ENCODE measurements at places on chromosomes 7 and 10.

DNA sequence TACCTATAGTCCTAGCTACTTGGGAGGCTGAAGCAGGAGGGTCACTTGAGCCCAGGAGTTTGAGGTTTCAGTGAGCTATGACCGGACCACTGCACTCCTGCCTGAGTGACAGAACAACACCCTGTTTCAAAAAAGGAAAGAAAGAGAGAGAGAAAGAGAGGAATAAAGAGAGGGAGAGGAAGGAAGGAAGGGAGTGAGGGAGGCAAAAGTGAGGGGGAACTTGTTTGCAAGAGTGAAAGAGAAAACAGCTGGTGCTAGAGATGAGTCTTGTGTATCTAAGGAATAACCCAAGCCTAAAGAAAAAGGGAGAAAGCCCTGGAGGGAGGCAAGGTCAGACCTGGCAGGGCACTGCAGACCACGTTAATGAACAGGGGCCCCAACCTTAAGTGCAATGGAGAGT is 4.8 kb upstream of the NT5C2 start:
- DNase-seq = no peak

- DNase-seq = no peak
Observed at GRCh38 chr7:43044511-43044910, 67.9 kb upstream of the HECW1 start.

GRCh38 chr7:21134631-21135030 is 293.3 kb upstream of the SP4 start:
- DNase-seq = no peak

DNA sequence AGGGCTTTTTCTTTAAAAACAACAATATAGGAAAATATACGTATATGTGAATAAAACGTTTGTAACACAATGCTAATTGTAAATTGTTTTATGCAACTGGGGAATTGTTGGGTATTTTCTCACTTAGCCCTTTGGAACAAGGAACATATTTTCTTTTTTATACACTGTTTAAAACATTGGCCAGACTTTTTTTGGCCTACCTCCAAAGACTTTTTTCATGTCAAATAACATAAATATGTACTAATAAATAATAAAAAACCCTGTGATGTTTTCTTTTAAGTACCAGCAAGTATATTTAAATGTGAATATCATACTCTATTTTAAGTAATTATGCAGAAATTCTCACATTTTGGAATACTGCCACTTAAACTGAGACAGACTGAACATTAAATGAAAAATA is 15.7 kb downstream of the TMEM106B start:
- no peak for DNase-seq

- no peak for DNase-seq
Observed at GRCh38 chr7:15128716-15129115, 226.2 kb upstream of the DGKB start.

DNA sequence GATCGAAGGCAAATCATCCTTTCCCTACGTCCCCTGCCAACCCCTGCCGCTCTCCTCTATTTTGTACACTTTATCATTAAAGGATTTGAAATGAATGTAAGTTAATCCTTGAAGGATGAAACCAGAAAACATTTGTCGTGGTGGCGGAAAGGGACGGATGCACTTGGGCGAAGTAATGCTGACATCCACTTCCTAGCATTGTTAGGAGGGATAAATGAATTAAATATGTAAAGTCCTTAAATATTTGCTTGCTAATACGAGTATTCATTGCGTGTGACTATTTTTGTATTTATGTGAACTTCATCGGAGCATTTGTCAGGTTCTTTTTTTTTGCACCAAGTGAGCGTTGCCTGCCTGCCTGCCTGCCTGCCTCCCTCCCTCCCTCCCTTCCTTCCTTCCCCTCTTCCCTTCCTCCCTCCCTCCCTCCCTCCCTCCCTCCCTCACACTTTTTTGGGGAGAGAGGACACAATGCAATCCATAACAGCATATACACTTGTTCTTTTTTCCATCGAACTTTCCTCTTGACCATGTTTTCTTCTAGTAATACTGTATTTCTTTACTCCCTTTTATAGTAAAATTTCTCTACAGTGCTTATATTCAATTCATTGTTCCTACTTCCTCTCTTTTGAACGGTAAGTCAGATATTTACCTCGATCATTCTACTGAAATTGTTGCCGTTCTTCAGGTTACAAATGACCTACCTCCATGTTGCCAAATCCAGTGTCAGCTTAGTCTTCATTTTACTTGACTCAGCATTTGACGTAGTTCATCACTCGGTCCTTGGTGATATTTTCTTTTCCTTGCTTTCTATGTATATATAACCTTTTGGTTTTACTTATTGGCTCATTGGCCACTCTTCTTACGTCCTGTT is 831 bp downstream of the CCDC7 start:
- DNase-seq = no peak

DNA sequence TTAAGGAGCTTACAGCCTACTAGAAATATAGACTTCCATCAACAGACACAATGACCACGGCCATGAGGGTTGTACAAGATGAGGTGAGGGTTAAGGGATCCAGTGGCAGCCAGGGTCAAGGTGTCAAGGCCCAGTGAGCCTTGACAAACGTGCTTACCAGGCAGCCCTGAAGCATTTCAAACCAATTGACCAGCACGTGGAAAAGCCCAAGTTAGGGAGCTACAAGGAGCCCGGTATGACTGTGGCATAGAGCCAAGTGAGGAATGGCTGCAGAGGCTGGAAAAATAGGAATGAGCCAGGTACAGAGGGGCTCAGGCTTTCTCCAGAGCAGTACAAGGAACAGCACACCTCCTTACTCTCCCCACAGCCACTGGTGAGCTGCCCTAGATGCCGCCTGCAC is 12.7 kb downstream of the AFAP1L2 start:
- DNase-seq = no peak

- peak; percentile 38 for DNase-seq
Observed at GRCh38 chr10:117186832-117187615, 10.3 kb upstream of the KCNK18 start.

GRCh38 chr7:44310221-44310848 is 15.1 kb downstream of the CAMK2B start:
- DNase-seq = no peak

DNA sequence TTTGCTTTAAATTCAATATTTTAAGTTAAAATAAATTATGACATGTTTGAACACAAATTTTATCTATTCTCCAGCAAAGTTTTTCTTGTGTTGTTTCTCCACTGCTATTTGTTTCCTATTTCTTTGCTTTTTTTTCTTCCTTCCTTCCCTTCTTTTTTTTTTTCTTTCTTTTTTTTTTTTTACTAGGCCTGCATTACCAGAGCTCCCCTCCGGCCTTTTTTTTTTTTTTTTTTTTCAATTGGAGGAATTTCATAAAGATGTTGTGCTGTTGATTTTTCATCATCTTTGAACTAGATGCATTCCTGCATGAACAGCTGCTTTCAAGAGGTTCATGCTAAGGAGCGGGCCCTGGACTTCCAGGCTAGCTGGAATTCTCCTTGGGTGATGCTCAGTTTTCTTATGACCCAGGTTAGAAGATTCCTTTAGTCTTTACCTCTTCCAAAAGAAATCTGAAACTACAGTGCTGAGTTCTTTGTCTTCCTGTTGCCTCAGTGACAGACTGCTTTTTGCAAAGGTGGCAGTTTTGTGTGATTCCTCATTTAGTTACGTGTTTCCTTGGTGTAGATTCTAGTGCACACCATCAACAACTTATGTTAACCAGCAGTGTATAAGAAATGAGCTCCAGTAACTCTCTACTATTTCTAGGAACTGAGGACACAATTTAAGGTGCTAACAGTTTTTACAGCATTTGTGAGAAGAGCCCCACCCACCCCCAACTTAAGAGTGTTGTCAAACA is 4.8 kb upstream of the CAMK1D start:
- no peak for DNase-seq

DNA sequence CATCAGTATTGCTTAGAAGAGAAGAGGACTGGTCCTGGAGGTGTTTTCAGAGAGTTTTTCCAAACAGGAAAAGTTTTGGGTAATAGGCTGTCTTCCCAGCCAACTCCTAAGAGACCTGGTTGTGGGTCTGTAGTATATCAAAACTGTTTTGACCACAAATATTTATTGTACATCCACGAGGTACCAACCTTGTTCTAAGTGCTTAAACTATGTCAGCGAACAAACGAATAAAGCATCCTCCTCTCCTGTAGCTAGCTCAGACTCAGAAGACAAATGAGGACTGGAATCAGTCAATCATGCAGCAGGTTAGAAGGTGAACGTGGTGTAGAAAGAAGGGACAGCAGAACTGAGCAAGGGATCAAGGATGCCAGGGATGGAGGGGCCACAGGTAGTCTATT is 61.6 kb upstream of the MKI67 start:
- DNase-seq = no peak

- DNase-seq = no peak
Observed at GRCh38 chr10:50516171-50516570, 107.6 kb downstream of the SGMS1 start.

- DNase-seq = no peak
Observed at GRCh38 chr10:13206546-13207443, 27.4 kb downstream of the UCMA start.

DNA sequence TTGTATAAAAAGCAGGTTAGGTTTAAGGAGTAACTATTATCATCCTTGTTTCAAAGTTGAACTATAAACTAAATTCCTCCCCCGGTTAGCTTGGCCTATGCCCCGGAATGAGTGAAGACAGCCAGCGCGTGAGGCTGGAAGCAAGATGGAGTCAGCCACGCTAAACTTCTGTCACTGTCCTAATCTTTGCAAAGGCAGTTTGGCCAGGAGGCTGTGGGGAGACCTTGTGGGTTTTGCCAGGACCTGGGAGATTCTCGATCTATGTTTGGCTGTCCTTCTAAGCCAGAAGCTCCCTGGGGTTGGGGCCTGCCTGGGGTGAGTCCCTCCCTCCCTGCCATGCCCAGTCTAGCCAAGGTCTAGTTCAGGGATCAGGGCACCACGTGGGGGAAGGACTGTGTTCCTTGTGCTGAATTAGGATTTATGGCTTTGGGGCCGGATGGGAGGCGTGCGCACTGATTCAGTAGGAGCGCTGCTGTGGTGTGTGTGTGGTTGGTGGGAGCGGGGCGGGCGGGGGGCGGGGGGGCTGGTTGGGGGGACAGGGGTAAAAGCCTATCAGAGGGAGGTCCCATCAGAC is 871 bp upstream of the GTF2IRD1 start:
- peak; percentile 39 for DNase-seq

DNA sequence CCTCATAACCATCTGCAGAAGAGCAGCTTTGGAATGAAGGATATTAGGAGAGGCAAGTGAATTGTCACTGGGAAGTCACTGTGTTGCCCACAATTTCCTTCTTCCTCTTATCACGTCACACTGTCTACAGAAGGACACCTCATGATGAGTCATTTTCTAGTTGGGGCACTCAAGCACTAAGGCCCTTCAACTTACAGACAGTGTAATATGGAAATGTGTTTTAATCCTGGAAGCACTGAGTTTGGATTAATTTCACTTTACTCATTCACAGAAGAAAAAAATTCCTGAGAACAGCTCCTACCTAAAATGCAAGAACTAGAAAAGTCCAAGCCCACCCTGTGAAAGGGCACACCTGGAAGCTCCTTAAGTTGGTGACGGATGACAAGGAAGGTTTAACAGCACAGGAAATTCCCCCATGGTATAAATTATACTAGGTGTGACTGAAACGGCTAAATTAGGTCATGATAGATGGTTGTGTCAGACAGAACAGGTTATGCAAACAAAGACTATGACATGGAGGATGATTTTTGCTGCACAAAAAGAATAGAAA is 56.6 kb downstream of the PARD3 start:
- peak; percentile 56 for DNase-seq

- peak; percentile 17 for DNase-seq
Observed at GRCh38 chr7:87398446-87398845, 53.0 kb downstream of the CROT start.

GRCh38 chr10:75916906-75917305 is 485.5 kb downstream of the LRMDA start:
- DNase-seq = no peak

- DNase-seq = no peak
Observed at GRCh38 chr10:131618587-131619267, 282.1 kb upstream of the PPP2R2D start.

DNA sequence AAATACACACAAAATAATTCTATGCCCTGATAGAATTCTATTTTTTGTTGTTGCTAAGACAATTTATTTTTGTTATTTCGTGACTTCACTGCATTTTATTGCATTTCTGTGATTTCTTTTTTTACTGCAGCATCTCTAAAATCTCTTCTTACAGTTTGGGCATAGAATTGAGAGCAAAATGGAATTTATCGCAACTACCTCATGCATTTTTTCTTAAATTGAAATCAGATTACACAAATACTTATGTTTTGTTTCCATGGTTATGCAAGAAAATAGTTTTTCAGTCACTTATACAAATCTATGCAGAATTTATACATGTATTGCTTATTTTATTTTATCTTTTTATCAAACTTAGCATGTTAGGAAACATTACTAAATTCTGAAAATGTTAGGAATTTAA is 781.8 kb upstream of the LRRTM3 start:
- DNase-seq = no peak

GRCh38 chr7:34751725-34752643 is 94.0 kb downstream of the NPSR1 start:
- DNase-seq = no peak

DNA sequence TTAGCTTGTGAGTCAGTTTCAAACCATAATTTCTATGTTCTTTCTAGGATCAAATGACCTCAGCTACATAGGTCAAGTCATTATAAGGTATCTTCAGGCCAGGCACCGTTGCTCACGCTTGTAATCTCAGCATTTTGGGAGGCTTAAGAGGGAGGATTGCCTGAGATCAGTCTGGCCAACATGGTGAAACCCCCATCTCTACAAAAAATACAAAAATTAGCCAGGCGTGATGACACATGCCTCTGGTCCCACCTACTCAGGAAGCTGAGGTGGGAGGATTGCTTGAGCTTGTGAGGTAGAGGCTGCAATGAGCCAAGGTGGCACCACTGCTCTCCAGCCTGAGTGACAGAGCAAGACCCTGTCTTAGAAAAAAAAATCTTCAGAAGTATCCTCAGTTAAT is 362.3 kb downstream of the GATA3 start:
- no peak for DNase-seq

DNA sequence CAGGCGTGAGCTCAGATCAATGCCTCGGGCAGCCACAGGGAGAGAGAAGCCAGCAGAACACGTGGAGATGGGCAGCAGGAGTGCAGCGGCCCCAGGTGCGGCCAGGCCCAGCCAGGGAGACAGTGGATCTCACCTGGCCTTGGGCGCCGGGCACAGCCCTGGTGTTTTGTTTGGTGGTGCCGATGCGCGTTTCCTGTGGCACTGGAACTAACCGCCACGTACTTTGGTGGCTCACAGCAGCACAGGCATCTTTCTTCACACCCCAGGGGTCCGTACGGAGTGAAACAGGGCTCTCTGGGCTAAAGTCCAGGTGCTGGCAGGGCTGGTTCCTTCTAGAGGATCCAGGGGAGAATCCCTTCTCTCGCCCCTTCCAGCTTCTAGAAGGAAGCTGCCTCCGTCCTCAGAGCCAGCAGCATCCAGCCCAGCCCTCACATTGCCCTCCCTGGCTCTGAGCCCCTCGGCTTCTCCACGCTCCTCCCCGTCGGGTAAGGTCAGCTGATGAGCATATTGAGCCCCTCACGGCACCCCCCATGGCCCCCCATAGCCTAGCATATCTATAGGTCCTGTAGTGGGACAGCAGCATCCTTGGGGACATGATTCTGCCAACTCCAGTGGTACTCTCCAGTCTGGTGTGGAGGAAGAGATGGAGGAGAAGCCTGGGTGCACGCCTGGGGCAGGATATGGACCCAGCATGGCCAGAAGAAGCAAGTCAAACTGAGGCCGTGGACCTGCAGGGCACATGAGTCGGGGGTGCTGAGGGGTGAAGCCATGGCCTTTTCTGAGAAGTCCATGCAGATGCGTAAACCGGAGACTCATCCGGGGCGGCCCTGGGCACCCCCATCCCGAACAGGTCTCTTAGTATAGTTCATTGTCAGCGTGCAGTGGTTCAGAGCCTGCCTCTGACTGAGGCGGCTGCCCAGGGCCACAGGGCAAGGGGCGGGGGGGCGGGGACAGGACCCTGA is 43.4 kb upstream of the PPP2R2D start:
- no peak for DNase-seq
